ENCODE measurements at places on chromosomes 3 and 15.

GRCh38 chr3:112333381-112334317, 693 bp downstream of the CD200 start:
- peak; percentile 65 for DNase-seq

- DNase-seq = no peak
These were observed 124.7 kb downstream of the WNT5A start for GRCh38 chr3:55362210-55362960.

DNA sequence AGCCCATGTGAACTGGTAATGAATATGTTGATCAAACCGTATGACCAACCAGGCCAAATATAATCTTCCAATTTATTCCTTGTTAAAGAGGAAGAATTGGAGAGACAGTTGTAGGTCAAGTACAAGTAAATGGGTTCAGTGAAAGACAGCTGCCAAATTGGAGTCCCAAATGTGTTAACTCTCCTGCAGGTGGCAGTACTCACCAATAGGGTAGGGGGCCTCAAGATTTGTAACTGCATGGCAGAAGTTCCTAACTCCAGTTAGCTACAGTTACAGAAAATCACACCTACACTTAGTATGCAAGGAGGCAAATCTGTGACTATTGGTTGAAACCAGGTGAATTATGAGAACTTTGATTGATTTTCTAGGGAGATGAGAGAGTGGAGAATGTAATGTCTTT, 278.0 kb downstream of the ZBBX start:
- no peak for DNase-seq

- DNase-seq = no peak
These were observed 16.3 kb upstream of the PCSK6 start for GRCh38 chr15:101505610-101506337.

- no peak for DNase-seq
These were observed 75.2 kb upstream of the MYZAP start for GRCh38 chr15:57516327-57517029.

DNA sequence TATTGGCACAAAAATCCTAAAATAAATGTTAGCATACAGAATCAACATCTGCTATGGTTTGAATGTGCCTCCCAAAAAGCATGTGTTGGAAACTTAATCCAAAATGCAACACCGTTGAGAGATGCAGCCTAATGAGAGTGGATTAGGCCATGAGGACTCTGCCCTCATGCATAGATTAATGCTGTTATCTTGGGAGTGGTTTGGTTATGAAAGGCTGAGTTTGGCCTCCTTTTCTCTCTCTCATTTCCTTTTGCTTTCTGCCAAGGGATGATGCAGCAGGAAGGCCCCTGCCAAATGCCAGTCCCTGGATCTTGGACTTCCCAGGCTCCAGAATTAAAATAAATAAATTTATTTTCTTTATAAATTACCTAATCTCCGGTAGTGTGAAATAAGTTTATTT, 49.4 kb downstream of the SYNM start:
- no peak for DNase-seq

DNA sequence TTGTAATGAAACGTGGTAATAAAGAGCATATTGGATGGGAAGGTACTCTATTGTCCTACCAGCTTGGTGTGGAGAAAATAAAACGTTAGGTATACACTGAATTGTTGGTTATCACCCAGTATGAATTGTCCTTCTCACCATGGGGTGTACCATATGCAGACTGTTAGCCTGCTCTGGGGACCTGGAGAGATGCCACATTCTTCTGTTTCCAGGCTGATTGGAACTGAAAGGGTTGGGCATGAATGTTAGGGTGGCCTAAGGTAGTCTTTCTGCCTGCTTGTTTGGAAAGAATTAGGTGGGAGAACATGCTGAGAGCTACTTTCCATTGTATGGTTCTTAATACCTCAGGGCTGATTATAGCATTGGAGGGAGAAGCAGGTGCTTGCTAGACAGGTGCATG, 340.6 kb downstream of the PTPRG start:
- DNase-seq = peak; percentile 29

DNA sequence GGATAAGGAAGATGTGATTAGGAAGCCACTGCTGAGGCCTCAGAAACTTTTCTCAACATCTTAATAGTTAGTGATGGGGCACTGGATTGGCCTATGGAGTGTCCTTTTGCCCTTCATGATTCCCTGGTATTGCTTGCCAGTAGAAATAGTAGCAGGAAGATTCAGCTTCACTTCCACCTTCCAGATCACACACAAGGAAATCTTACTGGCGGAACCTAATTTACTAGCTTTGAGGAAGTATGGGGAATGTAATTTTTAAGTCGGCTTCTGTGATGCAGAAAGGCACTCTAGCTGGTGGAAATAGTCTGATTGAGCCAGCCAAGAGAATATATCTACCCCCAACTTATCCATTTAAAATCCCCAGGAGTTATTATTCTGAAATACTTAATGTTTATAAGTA, 46.5 kb downstream of the LPP start:
- DNase-seq = no peak

DNA sequence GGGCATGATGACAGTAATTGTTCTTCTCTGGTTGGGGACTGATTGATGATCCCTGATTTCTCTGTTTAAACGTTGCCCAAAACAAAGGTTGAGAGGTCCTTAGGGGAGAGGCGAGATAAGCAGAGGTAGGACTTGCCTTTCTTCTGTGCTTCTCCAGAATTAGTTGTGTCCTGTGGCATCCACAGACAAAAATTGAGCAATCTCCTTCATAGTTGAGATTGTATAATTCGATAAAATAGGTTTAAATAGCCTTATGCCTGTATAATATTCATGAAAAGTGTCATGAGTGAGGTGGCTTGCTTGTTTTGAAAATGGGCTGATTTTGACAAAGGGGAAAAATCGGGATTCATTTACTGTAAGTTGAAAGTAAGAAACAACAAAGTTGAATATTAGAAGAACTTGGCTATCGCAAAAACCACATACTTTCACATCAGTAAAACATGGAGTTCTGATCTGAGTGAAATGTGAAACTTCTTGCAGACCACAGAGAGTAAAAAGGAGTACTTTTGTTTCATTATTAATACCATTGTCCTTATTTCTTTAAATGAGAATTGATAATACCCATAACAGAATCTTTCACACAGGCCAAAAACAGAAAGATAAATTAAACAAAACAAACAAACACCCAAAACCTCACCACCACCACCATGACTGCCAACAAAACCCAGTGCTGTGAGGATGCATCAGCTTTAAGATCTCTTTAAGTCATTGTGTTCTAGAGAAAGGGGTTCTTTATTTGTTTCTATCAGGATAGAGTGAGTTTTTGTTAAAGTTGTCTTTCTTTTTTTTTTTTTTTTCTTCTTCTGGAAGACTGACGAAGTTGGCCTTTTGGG, 155.7 kb downstream of the LPP start:
- DNase-seq = no peak

- no peak for DNase-seq
These were observed 166.7 kb upstream of the THBS1 start for GRCh38 chr15:39414201-39414600.
